NCI-H187 treated with DMSO at 0.1 percent for 48 hours (cell line): ENCODE measurements at places on chromosomes 4 and X.

DNA sequence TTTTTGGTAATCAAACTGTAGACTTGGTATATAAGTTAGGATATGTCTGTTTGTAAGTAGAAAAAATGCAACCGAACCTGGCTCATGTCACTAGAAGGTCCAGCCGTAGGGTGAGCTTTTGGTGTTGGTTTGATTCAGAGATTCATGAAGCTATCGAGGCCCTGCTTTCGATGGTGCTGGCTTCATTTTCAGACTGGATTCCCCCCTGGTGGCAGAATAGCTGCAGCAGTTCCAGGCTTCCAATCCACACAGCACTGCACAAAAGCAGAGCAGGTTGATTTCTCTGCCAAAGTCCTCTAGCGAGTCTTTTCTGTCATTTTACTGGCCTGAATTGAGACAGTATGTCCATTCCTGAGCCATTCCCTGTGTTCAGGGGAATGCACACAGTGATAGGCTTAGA, 33.1 kb downstream of the PDK3 start:
- DNase-seq, result no peak

DNA sequence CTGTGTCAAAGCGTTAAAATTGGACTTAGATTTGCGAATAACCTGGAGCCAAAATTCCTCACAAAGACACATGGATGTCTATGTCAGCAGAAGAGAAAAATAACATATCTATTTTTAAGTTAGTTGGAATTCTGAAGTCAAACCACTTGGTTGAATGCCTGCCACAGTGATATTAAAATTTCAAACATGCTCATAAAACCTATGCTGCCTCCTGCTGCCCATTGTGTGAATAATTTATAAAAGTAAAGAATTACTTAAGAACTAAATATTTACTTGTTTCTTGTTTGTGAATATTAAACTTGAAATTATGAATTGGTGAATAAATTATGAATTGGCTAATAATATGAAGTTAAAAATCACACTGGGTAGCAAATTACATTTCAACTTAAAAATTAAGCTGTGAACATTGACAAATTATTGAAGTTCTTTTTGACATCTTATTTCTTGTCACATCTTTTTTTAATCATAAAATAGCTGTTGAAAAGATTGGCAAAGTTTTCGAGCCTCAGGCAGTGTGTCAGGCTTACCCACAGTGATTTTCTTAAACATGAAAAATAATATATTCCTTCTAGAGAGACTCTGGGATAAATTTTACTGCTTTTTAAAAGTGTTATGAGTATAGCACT, 35.4 kb downstream of the FABP2 start:
- DNase-seq, result no peak

- no peak for DNase-seq
Observed at GRCh38 chrX:15808254-15808653, 18.0 kb downstream of the ZRSR2 start.

DNA sequence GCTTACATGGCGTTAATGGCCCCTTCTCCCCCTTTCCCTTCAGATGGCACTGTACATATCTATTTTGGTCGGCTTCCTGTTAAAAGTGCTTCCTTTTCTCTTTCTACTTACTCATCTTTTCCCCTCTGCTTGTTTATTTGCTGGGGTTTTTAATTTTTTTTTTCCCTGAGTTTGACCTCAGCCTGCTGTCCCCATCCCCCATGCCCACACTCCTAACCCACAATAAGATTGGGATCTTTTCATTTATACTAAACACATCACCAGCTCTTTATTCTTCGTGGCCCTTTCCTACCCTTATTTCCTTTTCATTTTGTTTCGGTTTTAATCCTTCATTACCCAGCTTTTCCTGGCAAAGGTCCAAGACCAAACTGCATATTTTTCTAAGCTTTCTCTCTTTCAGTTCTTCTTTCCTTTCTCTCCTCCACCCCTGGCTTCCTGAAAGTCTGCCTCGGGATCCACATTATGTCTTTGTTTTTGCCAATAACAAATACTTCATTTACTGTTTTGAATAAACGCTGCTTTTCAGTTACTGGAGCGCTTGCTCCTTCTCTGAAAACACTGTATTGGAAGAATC, 152.0 kb upstream of the USP9X start:
- no peak for DNase-seq

DNA sequence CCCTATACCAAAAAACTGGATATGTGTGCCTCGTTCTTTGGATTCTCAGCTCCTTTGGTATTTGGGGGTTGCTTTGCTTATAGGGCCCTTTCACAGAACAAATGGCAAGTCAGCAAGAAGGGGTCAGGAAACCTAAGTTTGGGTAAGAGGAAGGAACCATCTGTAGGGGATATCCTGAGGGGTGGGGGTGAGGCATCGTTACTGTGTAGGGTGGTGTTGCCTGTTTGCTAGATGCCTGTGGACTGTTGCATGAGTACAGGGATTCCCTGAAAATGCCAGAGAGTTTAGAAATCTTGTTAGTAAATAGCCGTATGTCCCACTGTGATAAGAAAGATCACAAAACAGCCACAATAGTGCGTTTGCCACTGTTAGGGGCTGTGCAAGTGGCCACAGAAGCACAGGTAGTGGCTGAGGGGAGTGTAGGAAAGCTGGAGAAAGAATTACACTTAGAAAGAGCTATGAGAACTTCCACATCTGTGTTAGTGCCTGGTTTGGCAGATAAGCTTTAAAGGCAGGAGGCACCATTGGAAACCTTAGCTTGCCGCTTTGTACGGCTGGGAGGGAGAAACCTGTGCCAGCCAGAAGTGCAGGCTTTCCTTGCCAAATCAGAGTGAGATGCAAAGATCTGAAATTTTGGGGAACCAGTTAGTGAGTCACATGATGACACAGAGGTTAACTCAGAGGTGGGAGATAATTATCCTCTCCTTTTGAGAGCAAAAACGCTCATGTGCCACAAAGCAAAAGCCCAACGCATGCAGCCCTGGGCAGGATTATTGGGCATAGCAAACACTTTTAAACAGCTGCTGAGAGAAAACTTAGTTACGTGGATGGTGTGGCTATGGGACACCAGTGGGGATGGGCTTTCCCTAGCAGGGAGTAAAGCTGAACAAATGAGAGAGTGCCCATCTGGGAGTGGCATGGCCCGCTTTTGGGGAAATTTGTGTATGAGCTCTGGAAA, 343.7 kb downstream of the ARAP2 start:
- DNase-seq, result no peak
